ENCODE measurements at places on chromosomes 4 and X.

DNA sequence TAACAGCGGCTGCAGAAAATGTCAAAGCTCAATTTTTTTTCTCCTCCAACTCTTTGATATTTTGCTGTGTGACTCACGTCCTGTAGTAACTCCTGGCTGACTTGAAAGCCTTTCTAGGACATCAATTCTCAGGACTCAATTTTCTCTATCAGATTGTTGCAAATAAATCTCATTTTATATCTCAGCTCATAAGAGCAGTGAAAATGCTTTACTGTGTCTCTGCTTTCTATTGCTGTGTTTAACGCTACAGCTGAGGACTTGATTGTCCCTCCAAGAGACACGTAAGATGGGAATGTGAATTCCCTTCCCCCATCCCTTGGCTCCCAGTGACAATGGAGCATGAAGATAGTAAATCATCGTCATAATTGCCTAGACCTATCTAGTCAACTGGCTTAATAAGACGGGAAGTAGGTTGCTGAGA lies 20.5 kb upstream of the CBR4 start:
- no peak for DNase-seq

DNA sequence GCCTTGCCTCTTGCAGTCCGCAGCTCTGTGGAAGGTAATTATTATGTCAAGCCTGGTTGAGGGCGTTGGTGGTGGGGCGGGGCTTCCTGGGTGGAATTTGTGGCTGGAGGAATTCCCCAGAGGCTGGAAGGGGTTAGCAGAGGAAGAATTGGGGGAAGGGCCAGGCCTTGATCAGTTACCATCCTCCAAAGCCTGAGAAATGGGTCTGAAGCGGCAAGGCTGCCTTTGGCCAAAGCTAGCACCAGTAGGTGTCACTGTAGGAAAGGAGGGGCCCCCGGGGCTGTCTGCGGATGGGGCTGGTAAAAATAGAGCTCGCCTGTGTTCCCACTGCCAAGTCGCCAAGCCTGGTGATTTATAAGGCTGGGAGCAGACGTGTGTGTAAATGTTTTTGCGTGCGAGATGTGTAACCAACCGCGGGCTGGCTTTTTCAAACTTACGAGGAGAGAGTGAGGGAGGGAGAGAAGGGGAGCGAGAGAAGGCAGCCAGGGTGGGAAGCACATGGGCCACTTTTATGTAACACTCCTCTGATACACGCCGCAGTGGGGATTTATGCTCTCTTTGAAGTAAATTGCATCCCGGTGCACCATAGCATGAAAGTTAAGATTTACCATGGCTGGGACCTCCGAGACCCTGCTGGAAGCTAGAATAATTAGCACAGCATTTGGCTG lies 367.0 kb downstream of the BCOR start:
- DNase-seq = peak; percentile 34

- DNase-seq = no peak
Observed at GRCh38 chr4:123524958-123525628, 128.5 kb downstream of the SPRY1 start.

- DNase-seq = no peak
Observed at GRCh38 chrX:139920316-139920715, 12.5 kb downstream of the ATP11C start.

GRCh38 chr4:65918212-65918611 lies 247.9 kb upstream of the EPHA5 start:
- DNase-seq = no peak

DNA sequence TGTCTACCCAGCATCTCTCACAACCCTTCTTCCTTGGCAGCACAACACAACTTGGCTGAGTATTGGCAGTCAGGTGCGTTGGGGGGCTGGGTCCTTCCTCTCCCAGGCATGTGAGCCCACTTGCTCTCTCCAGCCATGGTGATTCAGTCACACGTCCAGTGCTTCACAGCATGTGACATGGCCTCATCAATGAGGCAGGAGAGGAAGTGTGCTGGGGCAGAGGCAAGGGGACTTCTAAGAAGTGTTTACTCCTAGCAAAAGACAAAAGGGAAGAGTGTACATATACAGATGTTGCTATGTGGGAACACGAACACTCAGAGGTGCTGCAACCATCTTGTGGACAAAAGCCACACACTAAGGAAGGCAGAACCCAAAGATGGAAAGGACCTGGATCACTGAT lies 380.8 kb downstream of the FBXW7 start:
- DNase-seq = no peak

- DNase-seq = peak; percentile 36
Observed at GRCh38 chrX:32530802-32531403, 680.4 kb downstream of the DMD start.

DNA sequence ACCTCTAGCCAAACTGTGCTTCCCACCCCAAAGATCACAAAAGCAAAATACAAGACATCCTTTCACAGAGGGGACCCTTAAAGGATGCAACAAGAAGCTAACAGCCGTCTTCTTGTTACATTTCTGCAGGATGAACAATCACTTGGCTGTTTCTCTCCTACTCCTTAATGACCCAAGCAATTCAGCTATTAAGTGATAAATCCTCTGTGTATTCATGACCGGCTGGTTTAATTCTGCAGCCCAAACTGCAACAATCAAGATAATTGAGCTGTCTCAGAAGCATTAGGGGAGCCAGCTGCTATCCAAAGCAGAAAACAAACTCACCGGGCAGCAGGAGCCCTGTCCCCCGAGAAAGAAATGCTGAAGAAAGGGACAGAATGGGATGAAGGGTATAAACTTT lies 85.9 kb upstream of the ACSL4 start:
- DNase-seq = no peak

- no peak for DNase-seq
Observed at GRCh38 chr4:53005808-53006207, 143.7 kb downstream of the RASL11B start.

DNA sequence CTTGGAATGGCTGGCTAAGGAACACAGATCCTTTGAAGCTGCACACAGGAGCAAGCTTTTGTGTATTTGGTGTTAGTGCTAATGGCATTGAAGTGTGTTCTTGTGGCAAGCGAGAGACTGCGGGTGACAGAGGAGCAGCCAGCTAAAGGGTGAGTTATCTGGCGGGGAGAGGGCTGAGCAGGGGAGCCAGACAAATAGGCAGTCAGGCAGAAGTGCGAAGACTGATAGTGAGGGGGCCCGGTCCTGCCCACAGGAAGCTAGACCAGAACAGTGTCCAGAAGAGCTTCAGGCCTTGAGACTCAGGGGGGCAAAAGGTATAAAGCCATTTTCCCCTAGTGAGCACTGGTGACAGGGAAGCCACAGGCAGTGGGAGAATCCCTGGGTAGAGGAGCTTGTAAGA lies 49.6 kb upstream of the MAMLD1 start:
- no peak for DNase-seq

DNA sequence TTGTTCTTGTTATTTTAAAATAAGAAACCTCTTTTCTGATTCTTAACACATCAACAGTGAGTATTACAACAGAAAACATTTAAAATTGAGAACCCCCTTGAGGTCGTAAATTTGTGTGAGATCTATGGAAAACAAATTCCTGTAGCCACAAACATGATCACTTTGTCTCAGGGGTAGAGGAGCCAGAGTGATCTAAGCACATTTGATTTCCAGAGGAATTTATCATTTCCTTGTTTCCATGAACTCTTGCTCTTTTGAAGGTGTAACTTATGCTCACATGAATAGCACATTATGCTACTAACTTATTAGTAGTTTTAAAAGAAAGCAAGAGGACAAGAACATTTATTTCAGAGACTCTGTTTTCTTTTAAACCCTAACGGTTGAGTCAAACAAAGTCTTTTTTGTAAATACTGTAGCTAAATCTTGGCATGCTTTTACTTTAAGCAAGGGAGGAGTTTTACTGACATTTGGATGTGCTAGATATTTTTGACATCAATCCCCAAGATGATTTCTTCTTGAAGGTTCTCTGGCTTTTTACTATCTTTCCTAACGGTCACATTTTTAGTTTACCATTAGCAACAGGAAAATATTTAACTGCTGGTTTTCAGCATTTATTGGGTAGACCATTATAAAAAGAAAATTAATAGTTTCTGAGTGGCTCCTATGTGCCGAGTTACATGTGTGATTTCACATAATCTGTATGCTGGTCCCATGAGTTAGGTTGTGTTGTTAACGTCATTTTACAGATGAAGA lies 27.9 kb upstream of the ZCCHC12 start:
- DNase-seq = no peak

GRCh38 chr4:85776096-85776495 lies 301.1 kb downstream of the ARHGAP24 start:
- DNase-seq = no peak

DNA sequence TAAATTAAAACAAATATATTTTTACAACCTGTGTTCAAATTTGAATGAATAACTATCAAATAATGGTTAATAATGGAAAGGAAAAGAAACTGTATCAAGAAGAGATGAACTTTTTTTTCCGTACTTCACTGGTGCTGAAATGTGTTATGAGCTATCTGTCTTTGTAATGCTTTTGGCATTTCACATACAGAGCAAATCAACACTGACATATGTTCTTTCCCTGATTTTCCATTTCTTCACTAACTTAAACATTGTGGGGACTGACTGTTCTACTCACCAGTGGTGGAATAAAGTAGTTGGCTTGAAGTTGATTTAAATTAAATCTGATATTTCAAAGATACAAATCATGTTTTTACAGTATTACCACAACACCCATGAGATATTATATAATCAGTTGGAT lies 304.0 kb upstream of the BMP3 start:
- DNase-seq = no peak
